Cardiac septum (tissue), 1 donor: ENCODE measurements at places on chromosomes 11 and 22. TPM values are rescaled to one million over a fixed set of nuclear protein-coding genes. Genes with fewer than 3 reads are reported as not detected.

FAT3 gene
- total RNA-seq = 9.2 TPM

DNA sequence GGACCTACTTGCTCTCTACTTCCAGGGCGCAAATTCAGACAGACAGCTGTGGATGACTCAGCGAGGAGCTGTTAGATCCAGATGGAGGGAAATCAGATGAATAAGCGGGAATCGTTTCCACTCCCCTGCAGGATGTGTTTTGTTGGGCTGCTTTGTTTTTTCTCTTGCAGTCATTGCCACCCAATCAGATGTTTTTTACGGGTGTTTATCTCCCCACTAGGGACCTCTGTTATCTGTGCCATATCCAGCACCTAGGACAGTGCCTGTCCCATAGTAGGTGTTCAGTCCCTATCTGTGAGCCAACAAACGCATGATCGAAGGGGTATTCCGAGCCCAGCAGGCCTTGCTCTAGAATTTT lies 51.1 kb upstream of the PARVG start:
- no peak for DNase-seq

DNA sequence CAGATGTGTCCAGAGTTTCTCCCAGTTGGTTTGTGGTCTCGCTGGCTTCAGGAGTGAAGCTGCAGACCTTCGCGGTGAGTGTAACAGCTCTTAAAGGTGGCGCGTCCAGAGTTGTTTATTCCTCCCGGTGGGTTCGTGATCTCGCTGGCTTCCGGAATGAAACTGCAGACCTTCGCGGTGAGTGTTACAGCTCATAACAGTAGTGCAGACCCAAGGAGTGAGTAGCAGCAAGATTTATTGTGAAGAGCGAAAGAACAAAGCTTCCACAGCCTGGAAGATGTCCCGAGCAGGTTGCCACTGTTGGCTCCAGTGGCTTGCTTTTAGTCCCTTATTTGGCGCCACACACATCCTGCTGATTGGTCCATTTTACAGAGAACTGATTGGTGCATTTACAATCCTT lies 1.8 kb upstream of the PGA3 start:
- no peak for DNase-seq

- DNase-seq = no peak
Measured at GRCh38 chr11:56799691-56800210, 51.3 kb upstream of the OR9G4 start.

- no peak for DNase-seq
Measured at GRCh38 chr11:95916049-95916448, 7.9 kb downstream of the MTMR2 start.

GRCh38 chr22:44823396-44823795 lies 71.0 kb downstream of the ARHGAP8 start:
- DNase-seq = no peak

MS4A7 gene
- 8.2 TPM for total RNA-seq

DNA sequence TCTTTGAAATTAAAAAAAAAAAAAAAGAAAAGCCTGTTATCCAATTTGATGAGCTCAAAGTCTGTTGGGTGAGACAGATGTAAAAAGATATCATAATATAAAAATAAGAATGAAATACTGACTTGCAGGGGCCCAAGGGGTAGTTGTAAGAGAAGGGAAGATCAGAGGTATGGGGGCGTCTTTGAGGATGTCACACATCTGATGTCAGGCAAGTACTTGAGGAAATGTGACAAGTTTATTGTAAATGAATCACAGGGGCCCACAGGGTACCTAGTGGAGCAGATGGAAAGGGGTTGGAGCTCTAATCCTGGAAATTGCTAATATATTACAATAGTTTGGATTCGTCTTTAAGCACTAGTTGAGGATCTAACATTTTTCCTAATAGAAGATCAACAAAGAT lies 131.6 kb downstream of the MAML2 start:
- DNase-seq = no peak

GRCh38 chr22:50548040-50548920 lies 2.6 kb downstream of the KLHDC7B start:
- DNase-seq = no peak
